ENCODE measurements at places on chromosomes 13 and 19. TPM values are rescaled to one million over a fixed set of nuclear protein-coding genes. Genes with fewer than 3 reads are reported as not detected.

Gene ZNF723
- not detected for total RNA-seq

Gene MEF2B
- 1.5 TPM for total RNA-seq

Gene ADM5
- 1.7 TPM for total RNA-seq

Gene GRIK5
- 5.8 TPM for total RNA-seq

Gene TIMM50
- total RNA-seq: 63.6 TPM

Gene SHISA7
- total RNA-seq: 0.05 TPM

Gene CACNA1A
- 23.2 TPM for total RNA-seq

Gene SBK3
- 0.36 TPM for total RNA-seq

- DNase-seq: no peak
- no peak overlapping the region for H3K4me3 ChIP-seq
- no peak overlapping the region for H3K27ac ChIP-seq
- H3K27me3 ChIP-seq: peaks cover 28% of the 10 kb centered on the region
- H3K36me3 ChIP-seq: no peaks in the 10 kb centered on the region
These were observed 238.9 kb downstream of the TSHZ3 start for GRCh38 chr19:31110336-31110735.

DNA sequence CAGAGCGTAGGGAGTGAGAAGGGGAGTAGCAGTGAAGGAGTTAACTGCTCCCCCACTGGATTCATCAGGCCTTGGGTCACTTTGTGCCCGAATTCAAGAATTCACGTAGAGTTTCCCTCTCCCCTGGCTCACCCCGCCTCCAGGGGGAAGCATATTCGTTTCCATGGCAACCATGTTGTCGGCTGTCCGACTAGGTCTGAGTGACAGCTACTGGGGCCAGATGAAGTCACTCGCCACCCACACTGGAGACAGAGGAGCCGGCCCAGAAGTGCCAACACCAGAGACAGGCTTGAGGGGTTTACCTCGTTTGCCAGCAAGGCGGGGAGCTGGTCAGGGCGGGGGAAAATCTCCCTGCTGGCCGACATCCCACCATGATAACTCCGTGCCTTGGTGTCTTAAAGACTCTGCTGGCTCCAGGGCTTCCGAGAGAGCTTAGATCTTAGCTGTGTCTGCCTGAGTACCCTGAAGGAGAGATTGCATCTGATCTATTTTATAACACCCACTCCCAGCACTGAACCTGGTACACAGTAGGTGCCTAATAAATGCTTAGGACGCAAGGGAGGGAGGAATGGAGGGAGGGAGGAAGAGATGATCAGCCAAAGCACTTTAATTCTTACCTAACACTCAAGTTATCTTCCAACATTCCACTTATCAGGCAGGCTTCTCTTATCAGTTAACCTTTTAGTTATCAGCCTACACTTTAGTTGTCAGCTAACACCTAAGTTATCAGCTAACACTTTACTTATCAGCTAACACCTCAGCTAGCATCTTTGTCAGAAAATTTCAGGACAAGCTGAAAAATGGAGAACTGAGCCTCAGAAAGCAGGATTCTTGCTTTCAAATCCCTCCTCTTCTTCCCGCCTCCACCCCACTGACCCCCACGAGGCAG is 57.2 kb upstream of the ZNRF4 start:
- H3K27me3 ChIP-seq: peaks cover 57% of the 10 kb centered on the region
- H3K36me3 ChIP-seq: no peaks in the 10 kb centered on the region
- peaks cover 19% of the 10 kb centered on the region for H3K4me1 ChIP-seq
- DNase-seq: no peak
- H3K27ac ChIP-seq: no peak overlapping the region

DNA sequence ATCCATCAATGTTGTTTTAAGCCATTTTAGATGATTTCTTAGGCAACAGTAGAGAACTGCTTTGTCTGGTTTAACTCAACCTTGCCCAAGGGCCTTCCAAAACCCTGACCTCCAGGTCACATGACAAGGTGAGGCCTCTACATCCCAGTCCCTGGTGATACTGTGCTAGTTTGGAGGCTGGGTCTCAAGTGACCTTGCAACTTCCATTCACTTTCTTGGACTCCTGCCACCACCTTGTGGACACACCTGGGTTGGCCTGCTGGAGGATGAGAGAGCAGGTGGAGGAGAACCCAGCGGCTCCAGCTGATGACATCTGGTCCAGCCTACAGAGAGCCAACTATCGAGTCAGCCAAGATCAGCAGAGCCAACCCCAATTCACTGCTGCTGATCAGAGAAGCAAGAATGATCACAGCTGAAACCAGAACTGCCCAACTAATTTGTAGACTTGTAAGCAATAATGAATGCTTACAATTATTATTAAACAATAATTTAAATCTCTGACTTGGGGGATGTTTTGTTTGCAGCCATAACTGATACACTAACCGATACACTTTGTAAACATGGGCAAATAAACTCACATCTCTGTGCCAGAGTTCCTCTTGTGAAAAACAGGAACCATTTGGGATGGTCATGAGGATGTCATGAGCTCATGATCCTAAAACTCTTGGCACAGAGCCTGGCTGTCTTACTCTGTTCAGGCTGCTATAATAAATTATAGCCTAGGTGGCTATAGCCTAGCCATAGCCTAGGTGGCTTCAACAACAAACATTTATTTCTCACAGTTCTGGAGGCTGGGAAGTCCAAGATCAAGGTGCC is 11.5 kb downstream of the FAM187B start:
- H3K27me3 ChIP-seq: no peaks in the 10 kb centered on the region
- H3K4me3 ChIP-seq: no peak overlapping the region
- no peak overlapping the region for H3K27ac ChIP-seq
- no peaks in the 10 kb centered on the region for H3K4me1 ChIP-seq

DNA sequence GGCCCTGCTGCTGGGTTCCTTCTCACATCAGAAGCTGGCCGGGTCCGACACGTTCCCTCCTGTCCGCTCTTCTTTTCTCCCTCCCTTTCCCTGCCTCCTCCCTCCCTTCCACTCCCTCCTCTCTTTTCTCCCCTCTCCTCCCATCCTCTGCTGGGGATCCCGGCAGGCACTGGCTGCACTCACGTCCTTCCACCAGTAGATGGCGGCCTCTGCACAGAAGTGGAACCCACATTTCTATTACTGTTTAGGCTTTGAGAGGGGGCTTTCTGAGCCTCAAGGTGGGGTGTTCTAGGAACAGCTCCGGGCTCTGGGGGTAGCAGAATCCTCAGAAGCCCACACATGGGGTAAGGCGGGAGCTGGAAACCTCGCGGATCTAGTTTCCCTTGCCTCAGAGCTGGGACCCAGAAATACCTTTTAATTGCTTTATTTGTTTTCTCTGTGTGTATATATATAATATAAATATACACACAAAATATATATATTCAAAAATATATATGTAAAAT is 294.2 kb downstream of the ZNF536 start:
- peaks cover 43% of the 10 kb centered on the region for H3K4me1 ChIP-seq
- H3K27me3 ChIP-seq: peaks cover 16% of the 10 kb centered on the region
- H3K36me3 ChIP-seq: no peaks in the 10 kb centered on the region
- H3K4me3 ChIP-seq: no peak overlapping the region
- H3K27ac ChIP-seq: peak overlapping the region; percentile 53

DNA sequence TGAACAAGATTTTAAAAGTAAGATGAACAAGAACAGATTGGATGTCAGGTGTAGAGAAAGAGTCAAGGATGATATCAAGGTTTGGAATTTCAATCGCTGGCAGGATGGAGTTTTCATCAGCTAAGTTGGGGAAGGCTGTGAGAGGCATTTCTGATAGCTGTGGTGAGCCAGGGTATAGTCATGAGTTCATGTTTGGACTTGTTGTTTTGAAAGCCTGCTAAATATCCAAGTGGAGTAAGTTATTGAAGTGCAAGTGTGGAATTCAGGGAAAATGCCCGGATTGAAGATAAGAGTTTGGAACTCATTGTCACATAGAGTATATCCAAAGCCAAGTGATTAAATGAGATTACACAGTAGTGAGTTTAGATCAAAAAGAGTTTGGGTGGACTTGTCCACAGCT is 11.0 kb upstream of the EPSTI1 start:
- peaks cover 17% of the 10 kb centered on the region for H3K4me1 ChIP-seq
- no peaks in the 10 kb centered on the region for H3K27me3 ChIP-seq
- no peak for DNase-seq
- no peak overlapping the region for H3K27ac ChIP-seq
- H3K36me3 ChIP-seq: no peaks in the 10 kb centered on the region

DNA sequence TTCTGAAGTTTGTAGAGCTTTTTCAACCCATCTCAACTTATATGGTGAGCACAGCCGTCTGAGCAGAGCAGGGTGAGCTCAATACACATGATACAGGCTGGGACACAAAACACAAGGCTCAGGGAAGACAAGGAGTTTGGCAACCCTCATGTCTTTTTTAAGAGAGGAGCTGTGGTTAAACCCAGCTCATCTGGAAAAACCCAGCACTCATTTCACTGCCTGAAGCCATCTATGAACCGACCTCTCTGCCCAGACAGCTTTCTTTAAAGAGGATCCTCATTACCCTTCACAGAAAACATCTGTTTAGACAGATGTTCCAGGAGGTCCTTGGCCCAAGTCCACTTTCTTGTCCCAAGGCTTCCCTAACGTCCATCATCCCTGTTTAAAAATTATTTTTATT is 170.0 kb upstream of the TSHZ3 start:
- no peak overlapping the region for H3K27ac ChIP-seq
- no peaks in the 10 kb centered on the region for H3K36me3 ChIP-seq
- no peak overlapping the region for H3K4me3 ChIP-seq
- H3K4me1 ChIP-seq: peaks cover 9% of the 10 kb centered on the region
- peaks cover 31% of the 10 kb centered on the region for H3K27me3 ChIP-seq
- peak; percentile 18 for DNase-seq

GRCh38 chr13:36986462-36987240 is 12.5 kb downstream of the ALG5 start:
- H3K27ac ChIP-seq: no peak overlapping the region
- no peaks in the 10 kb centered on the region for H3K4me1 ChIP-seq
- no peak overlapping the region for H3K4me3 ChIP-seq
- no peaks in the 10 kb centered on the region for H3K27me3 ChIP-seq

GRCh38 chr13:47901441-47901840 is 99.6 kb downstream of the SUCLA2 start:
- H3K27me3 ChIP-seq: no peaks in the 10 kb centered on the region
- no peak overlapping the region for H3K4me3 ChIP-seq

GRCh38 chr13:68257111-68257842 is 1027.1 kb upstream of the PCDH9 start:
- no peaks in the 10 kb centered on the region for H3K4me1 ChIP-seq
- H3K36me3 ChIP-seq: no peaks in the 10 kb centered on the region
- H3K27me3 ChIP-seq: no peaks in the 10 kb centered on the region
- H3K27ac ChIP-seq: no peak overlapping the region
- no peak overlapping the region for H3K4me3 ChIP-seq
- DNase-seq: no peak

DNA sequence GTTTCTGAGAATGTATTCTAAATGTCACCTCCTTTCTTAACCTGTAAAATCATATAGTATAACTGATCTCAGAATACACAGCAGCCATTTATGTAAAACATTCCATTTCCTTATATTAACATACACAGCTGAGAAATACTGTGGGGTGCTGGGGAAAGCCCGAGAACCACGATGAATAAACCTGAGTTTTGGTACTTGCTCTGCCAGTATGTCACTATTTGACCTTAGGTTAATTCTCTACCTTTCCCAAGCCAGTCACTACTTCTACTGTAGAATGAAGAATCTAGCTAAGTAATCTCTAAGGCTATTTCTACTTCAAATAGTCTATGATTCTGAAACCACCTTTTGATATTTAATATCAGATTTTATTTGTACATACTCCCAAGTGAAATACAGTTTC is 173.7 kb downstream of the TBC1D4 start:
- peaks cover 35% of the 10 kb centered on the region for H3K36me3 ChIP-seq
- H3K4me1 ChIP-seq: no peaks in the 10 kb centered on the region
- H3K27me3 ChIP-seq: no peaks in the 10 kb centered on the region
- DNase-seq: no peak
- no peak overlapping the region for H3K27ac ChIP-seq

DNA sequence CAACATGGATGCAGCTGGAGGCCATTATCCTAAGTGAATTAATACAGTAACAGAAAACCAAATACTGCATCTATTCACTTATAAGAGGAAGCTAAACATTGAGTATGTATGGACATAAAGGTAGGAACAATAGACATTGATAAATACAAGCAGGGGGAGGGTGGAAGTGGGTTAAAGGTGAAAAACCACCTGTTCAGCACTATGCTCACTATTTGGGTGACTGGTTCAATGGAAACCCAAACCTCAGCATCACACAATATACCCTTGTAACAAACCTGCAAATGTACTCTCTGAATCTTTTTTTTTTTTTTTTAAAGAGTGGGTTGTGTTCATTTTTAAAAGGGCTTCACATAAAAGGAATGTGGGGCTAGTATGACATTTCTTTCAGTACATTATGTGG is 26.9 kb upstream of the CPB2 start:
- no peaks in the 10 kb centered on the region for H3K27me3 ChIP-seq
- no peak overlapping the region for H3K27ac ChIP-seq
- no peaks in the 10 kb centered on the region for H3K36me3 ChIP-seq
- H3K4me3 ChIP-seq: no peak overlapping the region
- no peak for DNase-seq
- H3K4me1 ChIP-seq: peaks cover 11% of the 10 kb centered on the region

DNA sequence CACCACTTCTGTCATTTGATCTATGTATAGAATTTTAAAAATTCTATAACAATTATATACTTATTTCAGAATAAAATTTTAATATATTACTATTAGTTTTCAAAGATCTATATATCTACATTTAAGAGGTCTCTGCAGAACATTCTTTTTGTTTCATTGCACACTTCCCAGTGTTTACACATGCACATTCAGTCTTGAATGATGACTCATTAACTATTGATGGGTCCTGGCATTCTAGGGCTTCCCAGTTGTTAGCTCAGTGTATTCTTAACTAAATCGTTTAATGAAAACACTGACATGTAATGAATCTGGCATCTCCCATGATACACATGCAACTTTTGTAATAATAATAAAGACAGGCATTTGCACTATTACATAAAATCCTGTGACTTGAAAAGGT is 324.6 kb downstream of the KLF12 start:
- peaks cover 20% of the 10 kb centered on the region for H3K36me3 ChIP-seq
- H3K4me3 ChIP-seq: no peak overlapping the region
- peaks cover 13% of the 10 kb centered on the region for H3K4me1 ChIP-seq
- DNase-seq: no peak
- H3K27ac ChIP-seq: no peak overlapping the region

DNA sequence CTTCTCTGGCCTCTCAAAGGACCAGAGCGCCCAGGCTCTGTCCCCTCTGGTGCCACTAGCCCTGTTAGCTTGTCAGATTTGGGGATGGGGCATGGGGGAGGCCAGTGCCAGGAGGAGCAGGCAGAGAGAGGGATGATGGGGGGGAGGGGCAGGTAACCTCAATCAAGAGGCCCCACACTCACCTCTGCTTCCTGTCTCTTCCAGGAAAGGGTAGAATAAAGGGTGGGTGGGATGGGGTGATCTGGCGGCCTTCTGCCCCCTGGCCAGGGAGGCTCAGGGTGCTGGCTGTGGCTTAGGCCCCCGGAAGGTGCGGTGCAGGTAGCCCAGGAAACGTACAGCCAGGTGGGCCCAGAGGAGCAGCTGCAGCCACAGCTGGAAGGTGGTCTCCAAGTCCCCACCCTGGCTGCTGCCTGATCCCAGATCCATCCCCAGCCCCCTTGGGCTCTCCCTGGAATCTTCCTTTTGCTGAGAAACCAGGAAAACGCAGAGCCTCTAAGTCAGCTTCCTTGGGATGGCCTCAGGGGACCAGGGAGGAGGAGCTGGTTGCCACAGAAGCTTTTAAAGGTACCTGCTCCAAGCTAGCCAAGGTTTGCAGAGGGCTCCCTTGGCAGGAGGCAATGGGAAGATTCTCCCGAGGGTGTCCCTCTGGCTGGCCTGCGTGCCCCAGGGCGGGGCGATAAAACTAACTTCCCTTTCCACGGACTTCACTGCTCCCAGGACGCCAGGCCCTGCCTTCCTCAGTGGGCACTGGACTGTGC is 5.3 kb downstream of the PRKACA start:
- H3K4me3 ChIP-seq: no peak overlapping the region
- H3K36me3 ChIP-seq: no peaks in the 10 kb centered on the region
- no peak overlapping the region for H3K27ac ChIP-seq
- DNase-seq: no peak
